Stimulated activated CD4-positive, alpha-beta T cell treated with anti-CD3 and anti-CD28 coated beads, Interleukin-15, amount 100 ng/mL, for 48 hours (primary cell): ENCODE measurements at places on chromosomes 13 and 19.

- DNase-seq, result no peak
These were observed 177.1 kb downstream of the RBM26 start for GRCh38 chr13:79228972-79229371.

GRCh38 chr19:36140304-36141038, 605 bp downstream of the CAPNS1 start:
- DNase-seq, result peak; percentile 34

GRCh38 chr19:18090545-18091216, 3.9 kb upstream of the IL12RB1 start:
- no peak for DNase-seq

DNA sequence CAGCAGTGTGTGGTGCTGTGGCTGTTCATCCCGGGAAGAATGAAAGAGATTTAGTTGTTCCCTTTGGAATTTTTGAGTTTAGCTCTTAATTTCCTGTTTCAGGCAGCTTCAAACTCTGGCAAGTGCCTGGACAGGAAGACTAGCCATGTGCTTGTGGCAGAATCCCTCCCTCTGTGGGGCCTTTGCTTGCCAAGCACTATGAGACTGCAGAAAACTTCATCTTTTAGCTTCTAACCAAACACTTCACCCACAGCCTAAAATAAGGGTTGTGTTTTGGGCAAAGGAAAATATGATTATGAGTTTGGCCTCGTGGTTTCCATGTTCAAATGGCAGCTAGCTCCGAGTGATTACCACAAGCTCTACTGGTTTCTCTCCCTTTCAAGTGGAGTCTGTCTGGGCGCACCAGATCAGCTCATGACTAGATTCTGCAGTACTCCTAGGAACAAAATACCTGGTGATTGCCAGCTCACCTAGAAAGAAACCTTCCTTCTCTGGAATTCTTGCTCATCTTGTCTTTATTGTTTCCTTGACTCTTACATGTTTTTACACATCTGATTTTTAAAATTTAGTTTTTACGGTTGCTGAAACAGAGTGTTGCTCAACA, 707.5 kb downstream of the SLITRK6 start:
- DNase-seq, result no peak

GRCh38 chr13:47289567-47289966, 392.7 kb upstream of the HTR2A start:
- DNase-seq, result no peak

DNA sequence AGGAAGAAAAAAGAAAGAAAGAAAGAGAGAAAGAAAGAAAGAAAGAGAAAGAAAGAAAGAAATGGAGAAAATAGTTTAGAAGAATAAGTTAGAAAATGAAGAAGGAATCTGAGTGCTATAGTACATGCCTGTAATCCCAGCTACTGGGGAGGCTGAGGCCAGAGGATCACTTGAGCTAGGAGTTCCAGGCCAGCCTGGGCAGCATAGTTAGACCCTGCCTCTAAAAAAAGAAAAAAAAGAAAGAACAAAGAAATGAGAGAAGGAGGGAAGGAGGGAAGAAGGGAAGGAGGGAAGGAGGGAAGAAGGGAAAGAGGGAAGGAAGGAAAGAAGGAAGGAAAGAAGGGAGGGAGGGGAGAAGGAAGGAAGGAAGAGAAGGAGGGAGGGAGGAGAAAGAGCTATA, 1339.8 kb downstream of the OLFM4 start:
- no peak for DNase-seq

DNA sequence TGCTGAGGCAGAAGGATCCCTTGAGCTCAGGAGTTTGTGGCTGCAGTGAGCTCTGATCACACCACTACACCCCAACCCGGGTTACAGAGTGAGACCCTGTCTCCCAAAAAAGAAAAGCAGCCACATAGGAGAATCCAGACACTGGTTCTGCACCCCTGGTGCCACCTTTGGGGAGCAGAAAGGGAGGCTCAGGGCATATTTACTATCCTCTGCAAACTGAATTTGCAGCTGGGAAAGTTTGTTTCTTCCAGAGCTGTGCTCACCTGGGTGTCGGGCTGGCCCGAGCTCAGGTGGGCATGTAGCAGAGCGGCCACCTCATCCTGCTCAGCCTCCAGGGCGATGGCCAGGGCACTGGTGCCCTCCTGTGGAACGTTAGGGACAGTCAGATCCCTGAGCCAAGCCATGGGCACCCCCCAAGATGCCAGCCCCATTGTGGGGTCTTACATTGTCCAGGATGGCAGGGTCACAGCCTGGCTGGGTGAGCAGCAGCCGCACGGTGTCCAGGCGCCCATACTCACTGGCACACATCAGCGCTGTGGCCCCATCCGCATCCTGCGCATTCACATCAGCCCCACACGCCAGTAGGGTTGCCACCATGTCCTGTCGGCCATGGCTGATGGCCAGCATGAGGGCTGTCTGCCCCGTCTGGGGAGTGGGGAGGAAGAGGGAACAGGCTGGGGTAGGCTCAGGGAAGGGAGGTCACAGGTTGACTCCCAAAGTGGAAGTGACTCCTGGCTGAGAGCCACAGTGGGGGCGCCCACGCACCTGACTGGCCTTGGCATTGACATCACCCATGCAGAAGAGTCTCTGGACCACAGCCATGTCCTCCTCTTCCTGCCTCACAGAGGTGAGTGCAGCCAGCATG, 3.1 kb downstream of the RPS28 start:
- no peak for DNase-seq

DNA sequence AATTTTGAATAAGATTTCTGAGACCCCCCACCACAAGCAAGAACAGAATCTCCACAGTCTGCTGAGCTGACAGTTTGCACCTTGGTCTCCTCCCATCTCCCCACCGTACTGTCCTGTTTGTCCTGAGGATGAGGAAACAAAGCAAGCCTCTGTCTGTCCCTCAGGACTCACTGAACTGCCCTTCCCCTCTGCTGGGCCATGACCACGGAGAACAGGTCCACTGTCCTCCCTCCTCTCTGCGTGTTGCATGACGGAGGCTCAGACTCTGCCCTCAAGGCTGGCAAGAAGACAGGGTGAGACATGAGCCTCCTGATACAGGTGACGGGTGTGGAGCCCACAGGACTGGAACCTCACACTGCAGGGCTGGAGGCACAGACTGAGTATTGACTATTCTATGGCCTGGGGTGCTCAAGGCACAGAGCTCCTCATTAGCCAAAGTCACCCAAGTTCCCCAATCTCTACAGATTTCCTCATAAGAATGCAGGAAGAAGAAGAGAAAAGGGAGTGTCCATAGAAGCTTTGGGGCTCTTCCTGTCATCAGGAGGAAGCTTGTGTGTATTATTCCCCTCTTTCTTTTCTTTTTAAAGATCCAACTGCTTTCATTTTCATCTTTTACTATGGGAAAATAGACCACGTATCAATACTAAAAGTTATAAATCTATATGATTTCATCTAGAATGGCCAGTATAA, 22.4 kb upstream of the RGCC start:
- no peak for DNase-seq

- DNase-seq, result no peak
These were observed 31.2 kb downstream of the DLEU7 start for GRCh38 chr13:50812242-50812641.

DNA sequence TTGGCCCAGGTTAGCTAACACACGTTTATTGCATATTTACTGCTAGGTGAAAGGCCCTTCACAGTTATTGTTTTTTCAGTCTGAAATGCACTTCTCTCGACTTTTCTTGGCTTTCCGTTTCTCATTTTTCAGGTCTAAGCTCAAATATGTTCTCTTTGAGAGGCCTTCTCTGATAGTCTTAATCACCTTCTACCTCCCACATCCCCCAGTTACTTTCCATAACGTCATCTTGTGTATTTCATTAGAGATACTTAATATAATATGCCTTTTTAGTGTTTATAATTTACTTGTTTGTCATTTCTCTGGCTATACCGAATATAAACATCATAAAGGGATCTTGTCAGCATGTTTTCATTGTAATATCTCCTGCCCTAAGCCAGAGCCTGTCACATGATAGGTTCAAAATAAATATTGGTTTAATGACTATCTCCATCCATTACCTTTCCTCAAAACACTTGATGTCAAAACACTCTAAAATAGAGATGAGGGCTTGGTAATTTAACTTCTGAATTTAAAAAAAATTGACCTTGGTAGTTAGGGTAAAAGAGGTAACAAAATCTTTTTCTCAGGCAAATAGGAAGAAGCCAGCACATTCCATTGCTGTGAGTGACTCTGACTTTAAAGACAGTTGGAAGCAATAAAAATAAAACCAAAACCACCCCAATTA, 168.6 kb upstream of the RFC3 start:
- DNase-seq, result no peak

GRCh38 chr19:32909257-32909656, 39.7 kb upstream of the SLC7A9 start:
- DNase-seq, result no peak

- DNase-seq, result no peak
These were observed 5.8 kb downstream of the HSPBP1 start for GRCh38 chr19:55273978-55274707.

GRCh38 chr19:31138077-31138476, 211.2 kb downstream of the TSHZ3 start:
- no peak for DNase-seq

DNA sequence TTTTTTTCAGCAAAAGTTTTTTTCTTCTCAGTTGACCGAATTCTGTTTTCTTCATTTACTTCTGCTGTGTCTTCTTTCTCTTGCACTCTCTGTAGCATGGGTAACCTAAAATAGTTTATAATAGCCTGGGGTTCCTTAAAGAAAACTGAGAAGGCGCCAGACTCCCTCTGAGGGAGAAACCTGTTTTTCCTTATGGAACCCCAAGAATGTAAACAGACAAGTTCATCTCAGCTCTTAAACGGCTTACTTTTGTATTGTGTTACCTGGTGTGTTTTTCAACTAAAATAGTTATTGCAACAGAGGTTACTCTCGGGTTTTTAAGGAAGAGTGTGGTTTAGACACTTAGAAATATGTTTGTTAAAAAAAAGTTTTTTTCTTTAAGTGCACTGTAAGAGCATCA, 23.8 kb upstream of the TM9SF2 start:
- no peak for DNase-seq

- DNase-seq, result no peak
These were observed 38.4 kb downstream of the BRD4 start for GRCh38 chr19:15293781-15294491.

DNA sequence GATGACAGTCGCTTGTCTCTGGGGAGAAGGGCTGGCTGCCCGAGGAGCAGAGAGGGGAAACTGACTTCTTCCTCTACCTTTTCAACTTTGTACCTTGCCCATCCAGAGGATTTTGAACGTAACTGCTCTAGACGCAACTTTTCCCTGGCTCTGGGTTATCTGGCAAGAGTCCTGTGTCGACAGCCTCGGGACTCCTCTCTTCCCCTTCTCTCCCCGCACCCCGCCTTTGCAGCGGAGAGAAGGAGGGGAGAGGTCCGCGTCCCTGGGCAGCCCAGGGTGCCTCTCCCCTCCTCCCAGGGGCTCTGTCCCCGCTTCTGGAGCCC, 574 bp downstream of the SH3GL1 start:
- DNase-seq, result no peak

- no peak for DNase-seq
These were observed 16.3 kb upstream of the ASF1B start for GRCh38 chr19:14152713-14153112.

GRCh38 chr13:113350065-113350937, 13.6 kb downstream of the GRTP1 start:
- no peak for DNase-seq

GRCh38 chr19:29364224-29364726, 151.3 kb upstream of the UQCRFS1 start:
- DNase-seq, result no peak

GRCh38 chr19:7488736-7489353, at the start of gene PEX11G:
TSS of gene PEX11G (minus strand) at chr19:7489035. CDS start at chr19:7489010, 25 bp downstream.
- DNase-seq, result peak; percentile 90

DNA sequence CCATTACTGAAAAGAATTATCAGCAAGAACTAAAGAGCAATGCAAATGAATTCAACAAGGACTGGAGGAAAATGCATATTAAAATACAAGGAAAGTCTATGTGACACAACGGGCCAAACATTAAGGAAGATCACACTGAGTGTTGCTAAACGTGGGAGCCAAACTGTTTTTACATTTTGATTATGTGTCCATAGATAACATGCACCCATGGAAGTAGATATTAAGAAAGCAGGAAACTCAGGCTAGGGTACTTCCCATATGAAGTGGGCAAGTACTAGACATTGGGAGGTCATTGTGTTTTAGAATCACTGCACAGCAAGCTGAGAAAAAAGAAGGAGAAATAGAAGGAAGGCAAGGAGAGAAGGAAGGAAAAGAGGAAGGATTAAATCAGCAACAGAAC, 161.8 kb downstream of the KCTD12 start:
- no peak for DNase-seq

DNA sequence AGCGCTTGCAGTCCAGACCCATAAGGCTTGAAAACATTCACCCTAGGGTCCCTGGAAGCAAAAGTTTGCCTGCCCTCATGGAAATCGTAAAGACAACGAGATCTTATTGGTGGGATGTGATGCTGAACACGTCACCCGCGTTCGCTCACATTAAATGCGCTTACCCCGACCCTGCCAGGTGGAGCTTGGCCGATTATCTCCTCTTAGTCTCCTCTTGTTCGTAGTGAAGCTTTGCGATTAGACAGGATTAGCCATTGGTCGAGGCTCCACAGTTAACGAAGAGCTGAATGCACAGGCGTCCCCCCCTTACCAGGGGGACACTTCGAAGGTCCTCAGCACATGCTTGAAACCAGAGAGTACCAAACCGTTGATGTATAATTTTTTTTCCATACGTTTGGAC, 16.0 kb upstream of the KDM4B start:
- no peak for DNase-seq

DNA sequence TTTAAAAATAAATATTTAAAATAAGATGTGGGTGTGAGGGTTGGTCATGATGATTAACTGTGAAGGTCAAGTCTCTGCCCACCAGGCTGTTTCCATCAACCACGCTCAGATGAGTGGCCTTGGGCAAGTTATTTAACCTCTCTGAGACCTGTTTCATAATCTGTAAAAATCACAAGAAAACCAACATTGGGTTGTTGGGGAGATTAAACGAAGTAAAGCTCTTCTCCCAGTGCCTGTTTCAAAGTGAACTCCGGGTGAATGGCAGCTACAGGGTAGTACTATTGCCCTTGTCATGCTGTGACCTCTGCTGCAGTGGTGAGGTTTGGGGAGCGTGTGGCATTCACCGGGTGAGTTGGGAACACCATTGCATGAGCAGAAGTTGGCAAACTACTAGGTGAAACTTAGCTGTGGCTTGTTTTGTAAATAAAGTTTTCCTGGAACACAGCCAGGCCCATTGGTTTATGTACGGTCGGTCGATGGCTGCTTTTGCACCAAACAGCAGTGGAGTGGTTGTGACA, 153.2 kb downstream of the USP12 start:
- no peak for DNase-seq

GRCh38 chr19:1113030-1113985, 9.5 kb downstream of the GPX4 start:
- DNase-seq, result no peak

- no peak for DNase-seq
These were observed 7.2 kb upstream of the CEACAM8 start for GRCh38 chr19:42601811-42602443.

DNA sequence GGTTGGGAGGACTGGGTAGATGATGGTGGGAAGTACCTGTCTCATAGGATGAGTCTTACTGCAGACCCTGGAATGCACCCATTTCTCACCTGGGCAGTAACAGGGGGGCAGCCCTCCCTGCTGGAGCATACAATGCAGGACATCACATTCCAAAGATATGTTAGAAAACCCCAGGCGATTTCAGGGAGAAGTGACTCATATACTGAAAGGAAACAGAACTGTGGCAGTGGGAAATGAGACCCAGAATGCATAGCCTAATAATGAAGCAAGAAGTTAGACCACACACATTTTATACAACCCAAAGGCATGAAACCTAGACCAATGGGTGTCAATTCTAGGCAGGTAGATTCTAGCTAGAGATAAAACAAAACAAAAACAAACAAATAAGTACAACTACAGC, 402.7 kb downstream of the IRS2 start:
- DNase-seq, result no peak
